ENCODE measurements at places on chromosomes 2 and 18.

DNA sequence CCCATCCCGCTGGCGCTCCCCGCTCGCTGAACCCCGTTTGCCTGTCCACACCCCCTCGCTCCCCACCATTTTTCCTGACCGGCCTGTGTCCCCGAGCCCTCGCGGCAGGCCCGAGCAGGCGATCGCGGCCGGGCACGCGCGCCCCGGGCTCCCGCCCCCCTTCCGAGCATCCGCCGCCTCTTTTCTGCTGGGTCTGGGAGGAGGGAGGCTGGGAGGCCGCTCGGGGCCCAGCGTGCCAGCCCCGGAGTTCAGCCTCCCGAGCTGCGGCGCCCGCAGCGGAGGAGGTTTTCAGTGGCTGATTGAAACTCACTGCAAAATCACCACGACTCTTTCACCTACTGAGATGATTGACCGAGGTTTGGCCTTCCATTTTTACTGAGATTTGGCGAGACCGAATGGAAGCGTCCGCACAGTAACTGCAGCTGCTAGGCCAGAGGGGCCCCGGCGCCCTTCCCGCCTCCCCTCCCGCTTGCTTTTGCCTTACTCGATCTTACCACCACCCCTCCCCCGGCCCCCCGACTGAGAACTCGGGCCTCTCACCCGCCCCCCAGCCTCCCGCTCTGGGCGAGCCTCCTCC, 4.8 kb downstream of the SOX11 start:
- DNase-seq = no peak

DNA sequence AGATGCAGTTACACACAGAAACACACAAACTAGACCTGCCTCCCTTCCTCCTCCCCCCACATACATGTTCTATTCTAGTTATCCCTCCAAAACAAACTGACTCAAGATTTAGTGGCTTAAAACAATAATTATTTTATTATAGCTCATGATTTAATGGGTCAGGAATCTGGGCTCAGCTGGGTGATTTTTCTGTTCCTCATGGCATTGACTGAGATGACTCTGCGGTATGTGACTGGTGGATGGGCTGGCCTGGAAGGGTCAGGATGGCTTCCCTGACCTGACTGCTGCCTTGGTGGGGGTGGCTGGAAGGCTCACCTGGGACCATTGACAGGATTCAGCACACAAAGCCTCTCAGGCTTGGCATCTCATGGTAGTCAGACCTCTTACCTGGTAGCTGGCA, 33.7 kb upstream of the NTSR2 start:
- DNase-seq = no peak

GRCh38 chr2:191250400-191250799, 5.2 kb downstream of the MYO1B start:
- no peak for DNase-seq

DNA sequence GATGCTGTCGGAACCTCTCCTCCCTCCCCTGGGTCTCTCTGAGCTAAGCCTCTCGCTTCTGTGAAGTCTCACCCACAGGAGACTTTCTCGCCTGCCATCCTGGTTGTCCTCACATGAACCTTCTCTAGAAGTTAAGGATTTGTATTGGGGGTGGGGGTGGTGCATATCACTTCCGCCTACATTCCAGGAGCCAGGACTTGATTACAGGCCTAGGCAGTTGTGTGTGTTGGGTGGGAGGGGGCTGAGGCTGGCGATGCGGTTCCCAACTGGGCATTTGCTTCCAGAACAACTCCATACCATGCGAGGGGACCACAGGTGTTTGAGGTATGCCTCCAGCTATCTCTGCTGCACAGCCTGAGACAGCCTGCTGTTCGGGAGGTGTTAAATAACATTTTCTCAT, 56.8 kb upstream of the MGAT4A start:
- DNase-seq = no peak

DNA sequence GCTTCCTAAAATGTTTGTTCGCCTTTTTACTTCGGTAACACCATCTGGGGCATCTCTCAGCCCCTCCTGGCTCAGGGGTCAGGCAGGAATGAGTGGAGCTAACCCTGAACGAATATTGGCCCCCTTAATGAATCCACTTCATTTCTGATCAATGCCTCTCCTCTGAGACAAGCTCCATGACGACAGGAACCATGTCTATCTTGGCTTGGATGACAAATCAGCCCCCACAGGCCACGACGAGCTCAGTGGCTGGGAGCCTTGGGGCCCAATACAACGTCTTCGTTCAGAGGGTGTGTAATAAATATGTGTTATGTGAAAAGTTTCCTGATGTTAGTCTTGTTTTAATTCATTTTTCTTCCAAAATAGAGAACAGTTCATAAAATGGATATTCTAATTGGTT, 133.0 kb downstream of the COL6A3 start:
- no peak for DNase-seq
